ENCODE measurements at places on chromosomes 2 and 18. TPM values are rescaled to one million over a fixed set of nuclear protein-coding genes. Genes with fewer than 3 reads are reported as not detected.

Gene CAMKMT
- total RNA-seq, result 10.8 TPM

Gene MOGAT1
- not detected for total RNA-seq

Gene HK2
- total RNA-seq, result 84.4 TPM

GRCh38 chr2:9548506-9548905 is 7.1 kb downstream of the ADAM17 start:
- H3K4me3 ChIP-seq, result peak overlapping the region; percentile 49
- H3K27me3 ChIP-seq, result no peaks in the 10 kb centered on the region
- H3K36me3 ChIP-seq, result peaks cover 9% of the 10 kb centered on the region

GRCh38 chr2:176763851-176764404 is 448.7 kb upstream of the HNRNPA3 start:
- no peak overlapping the region for H3K27ac ChIP-seq
- peaks cover 15% of the 10 kb centered on the region for H3K27me3 ChIP-seq
- H3K4me1 ChIP-seq, result no peaks in the 10 kb centered on the region
- H3K36me3 ChIP-seq, result no peaks in the 10 kb centered on the region
- DNase-seq, result no peak

DNA sequence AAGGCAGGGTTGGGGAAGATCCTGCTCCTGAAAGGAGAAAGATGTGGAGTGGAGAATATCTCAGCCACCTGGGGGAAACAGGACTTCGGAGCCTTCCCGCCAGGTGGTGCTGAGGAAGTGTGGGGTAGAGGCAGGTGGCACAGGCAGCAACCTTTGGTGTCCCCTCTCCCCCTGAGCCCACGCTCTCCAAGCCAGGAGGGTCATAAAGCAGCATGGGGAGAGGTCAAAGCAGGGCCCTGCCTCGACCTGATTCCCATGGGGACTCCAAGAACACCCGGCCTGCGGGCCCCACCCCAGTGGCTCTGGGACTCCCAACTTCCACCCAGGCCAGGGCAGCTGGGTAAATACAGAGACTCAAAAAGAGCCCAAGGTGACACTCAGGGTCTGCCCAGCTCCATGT is 54.3 kb upstream of the SLC66A3 start:
- H3K4me3 ChIP-seq, result no peak overlapping the region
- H3K36me3 ChIP-seq, result no peaks in the 10 kb centered on the region
- DNase-seq, result no peak
- H3K27ac ChIP-seq, result no peak overlapping the region

GRCh38 chr2:229296016-229296415 is 24.9 kb upstream of the PID1 start:
- H3K4me1 ChIP-seq, result no peaks in the 10 kb centered on the region
- no peaks in the 10 kb centered on the region for H3K36me3 ChIP-seq
- DNase-seq, result no peak
- H3K27me3 ChIP-seq, result no peaks in the 10 kb centered on the region
- H3K27ac ChIP-seq, result no peak overlapping the region

DNA sequence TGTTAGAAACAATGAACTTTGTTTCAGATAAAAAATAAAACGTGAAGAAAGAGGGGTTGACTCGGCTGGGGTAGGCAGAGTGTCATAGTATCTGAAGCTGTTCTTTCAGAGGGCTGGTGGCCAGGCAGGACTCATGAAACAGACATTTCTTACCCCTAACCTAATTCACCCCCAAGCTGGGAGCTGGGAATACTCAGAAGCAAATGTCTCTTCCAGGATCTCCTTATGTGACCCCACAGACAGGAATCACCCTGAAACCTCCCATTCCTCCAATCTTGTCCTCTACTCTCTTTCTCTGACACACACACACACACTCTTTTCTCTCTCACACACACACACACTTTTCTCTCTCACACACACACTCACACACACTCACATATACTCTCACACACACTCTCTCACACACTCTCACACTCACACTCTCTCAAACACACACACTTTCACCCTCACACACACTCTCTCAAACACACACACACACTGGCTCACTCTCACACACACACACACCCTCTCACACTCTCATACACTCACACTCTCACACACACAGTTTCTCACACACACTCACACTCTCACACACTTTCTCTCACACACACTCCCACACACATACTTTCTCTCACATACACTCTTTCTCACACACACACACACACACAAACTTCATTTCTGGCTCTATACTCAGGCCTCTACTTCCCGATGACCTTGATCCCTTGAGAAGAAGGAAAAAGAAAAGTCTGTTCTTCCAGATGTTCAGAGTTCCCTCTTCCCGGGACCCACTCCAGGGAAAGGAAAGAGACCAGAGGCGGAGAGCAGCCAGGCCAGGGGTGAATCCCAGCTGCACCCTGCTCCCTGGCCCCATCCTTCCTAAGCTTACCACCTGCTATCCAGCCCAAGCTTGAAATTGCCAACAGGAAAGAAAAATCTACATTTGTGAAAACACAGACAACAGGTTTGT is 167.7 kb downstream of the TXNL1 start:
- no peak for DNase-seq
- no peak overlapping the region for H3K4me3 ChIP-seq
- no peaks in the 10 kb centered on the region for H3K27me3 ChIP-seq
- H3K36me3 ChIP-seq, result no peaks in the 10 kb centered on the region
- no peak overlapping the region for H3K27ac ChIP-seq

DNA sequence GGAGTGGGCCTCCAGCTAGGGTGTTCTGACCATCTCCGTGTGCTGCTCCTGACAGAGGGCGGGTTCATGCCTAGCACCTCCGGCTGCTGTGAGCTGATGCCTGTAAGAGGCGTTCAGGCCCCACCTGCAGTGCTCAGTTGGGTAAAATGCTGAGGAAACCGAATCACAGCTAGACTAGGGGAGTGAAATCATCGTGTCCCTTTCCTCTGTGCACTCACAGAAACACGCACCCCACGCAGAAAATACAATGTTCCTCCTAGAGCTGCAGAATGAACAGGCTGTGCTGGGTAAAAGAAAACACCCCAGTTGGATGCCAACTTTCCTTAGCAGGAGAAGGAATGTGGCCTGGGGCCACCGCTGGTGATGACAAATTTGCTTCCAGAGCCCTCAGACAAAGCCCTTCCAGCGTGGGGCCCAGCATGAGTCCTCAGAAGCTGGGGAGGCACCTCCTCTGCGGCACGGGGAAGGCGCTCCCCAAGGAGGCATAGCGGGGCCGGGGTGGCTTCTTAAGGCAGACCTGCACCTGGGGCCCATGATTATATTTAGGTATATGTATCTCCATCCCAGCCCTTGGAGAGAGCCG is 16.3 kb upstream of the ARHGEF4 start:
- no peaks in the 10 kb centered on the region for H3K36me3 ChIP-seq
- peaks cover 18% of the 10 kb centered on the region for H3K4me1 ChIP-seq
- H3K27me3 ChIP-seq, result peaks cover 2% of the 10 kb centered on the region
- DNase-seq, result no peak

Data from activated CD4-positive, alpha-beta T cell treated with anti-CD3 and anti-CD28 coated beads for 36 hours (primary cell).